CD8-positive, alpha-beta memory T cell (primary cell): ENCODE measurements at places on chromosomes 3 and 15.

GRCh38 chr15:69165637-69166025 is 5.2 kb downstream of the GLCE start:
- DNase-seq = no peak

DNA sequence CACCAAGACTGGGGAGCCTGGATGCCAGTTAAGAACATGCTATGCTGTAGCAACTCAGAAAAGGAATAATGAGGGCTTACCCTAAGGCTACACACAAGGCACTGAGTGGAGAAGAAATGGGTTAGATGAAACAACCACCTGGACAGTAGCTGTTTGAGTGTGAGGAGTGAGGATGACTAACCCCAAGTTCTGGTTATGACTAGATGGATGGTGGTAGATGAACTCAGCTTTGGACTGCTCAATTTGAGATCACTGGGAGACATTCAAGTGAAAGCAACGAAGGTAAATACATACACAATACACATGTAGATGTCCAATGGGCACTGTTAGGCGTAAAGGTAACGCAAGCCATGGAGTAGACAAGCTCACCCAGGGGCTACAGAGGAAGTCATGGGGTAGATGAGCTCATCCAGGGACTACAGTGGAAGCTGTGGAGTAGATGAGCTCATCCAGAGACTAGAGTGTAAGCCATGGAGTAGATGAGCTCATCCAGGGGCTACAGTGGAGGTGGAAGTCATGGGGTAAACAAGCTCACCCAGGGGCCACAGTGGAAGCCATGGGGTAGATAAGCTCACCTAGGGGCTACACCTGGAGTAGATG is 98.3 kb downstream of the ANO10 start:
- no peak for DNase-seq

GRCh38 chr15:66852064-66852905 is 150.2 kb downstream of the SMAD6 start:
- no peak for DNase-seq

- no peak for DNase-seq
Measured at GRCh38 chr3:147298511-147298982, 107.8 kb downstream of the ZIC4 start.

GRCh38 chr3:38038447-38038911 is 529 bp upstream of the DLEC1 start:
- peak; percentile 68 for DNase-seq

DNA sequence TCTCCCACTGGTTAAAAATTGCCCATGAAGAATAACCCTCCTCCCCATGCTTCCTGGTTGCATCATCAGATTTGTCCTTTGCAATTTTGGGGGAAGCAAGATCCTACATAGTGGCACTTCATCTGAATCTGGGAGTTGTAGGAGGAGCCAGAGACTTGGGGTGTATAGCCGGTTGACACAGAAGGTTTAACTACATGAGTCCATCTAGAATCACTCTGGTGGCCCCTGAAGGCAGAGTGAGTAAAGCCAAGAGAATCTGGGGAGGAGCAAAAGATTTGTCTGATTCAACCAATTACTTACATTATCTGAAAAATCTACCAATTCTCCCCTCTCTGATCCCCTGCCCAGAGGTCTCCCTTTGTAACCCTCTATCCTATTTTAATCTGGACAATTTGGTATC is 50.1 kb downstream of the SYN2 start:
- no peak for DNase-seq

GRCh38 chr15:85324202-85324601 is 56.2 kb upstream of the AKAP13 start:
- no peak for DNase-seq

DNA sequence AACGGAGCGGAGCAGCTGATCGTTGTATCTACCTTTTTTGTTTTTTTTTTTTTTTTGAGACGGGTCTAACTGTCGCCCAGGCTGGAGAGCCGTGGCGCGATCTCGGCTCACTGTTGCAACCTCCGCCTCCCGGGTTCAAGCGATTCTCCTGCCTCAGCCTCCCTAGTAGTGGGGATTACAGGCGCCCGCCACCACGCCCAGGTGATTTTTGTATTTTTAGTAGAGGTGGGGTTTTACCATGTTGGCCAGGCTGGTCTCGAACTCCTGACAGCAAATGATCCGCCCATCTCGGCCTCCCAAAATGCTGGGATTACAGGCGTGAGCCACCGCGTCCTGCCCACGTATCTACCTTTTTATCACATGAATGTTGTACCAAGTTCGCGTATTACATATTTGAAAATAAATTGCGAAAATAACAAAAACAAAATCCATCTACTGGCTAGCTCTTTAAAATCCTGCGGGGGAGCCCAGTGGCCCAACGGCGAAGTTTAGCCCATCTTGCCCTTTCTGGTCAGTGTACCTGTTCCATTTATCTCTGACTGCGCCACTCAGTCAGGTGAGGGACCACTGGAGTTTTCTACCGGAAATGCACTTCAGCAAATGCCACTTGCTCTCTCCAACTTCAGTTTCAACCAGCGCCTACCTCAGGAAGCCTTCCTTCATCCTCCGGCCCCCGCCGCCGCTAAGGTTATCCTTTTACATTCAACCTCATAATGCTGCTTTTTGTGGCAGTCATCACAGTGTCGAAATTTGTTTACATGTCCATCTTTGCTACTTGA is 1.2 kb upstream of the EIF3J start:
- DNase-seq = peak; percentile 33

DNA sequence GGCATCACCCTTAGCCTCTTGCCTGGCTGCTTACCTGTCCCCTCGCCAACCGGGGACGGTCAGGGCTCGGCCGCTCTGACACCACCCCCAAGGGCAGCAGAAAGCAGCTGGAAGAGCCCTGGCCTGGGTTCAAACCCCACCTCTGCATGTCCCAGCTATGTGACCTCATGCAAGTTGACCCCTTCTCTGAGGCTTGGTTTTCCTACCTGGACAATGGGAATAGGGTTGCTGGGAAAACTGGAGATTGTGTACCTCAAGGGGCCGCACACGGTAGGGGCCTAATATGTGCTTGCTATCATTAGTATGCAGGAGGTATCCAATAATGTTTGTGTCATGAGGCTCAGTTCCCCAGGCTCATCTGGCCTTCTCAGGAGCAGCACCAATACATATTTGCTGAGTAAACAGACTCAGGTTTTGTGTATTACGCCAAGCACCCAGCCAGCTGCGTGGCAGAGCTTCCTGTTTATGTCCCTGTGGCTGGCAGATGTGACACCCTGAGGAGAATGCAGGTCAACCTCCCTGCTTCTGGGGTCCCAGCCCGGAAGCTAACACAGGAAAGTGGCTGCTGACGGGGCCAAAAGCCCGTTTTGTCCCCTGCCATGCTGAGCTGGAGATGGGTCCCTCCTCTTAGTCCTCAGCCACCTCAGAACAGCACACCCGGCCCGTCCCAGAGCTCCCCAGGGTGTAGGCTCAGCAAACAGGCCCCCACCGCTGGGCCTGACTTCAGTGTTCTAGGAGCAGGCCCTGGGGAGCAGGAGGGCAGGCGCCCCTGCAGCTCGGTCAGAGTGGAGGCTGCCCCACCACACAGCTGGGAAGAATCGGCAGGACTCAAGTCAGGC is 29.7 kb downstream of the PLXND1 start:
- DNase-seq = peak; percentile 92

DNA sequence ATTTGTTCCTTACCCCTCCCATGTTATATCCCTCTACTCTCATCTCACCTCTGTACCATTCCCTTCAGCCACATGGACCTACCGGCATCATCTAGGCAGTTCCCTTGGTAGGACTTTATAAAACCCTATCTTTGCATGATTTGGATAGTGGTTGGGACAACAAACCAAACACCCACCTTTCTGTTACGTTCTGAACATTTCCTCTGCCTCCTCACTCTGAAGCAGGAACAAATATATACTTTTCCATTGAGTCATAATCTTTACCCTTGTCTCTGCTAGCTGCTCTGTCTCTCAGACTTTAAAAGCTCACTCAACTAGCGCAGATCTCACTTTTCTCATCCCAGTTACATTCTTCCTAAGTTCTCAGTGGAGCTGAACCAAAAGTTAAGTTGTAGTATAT is 17.8 kb downstream of the UBXN7 start:
- no peak for DNase-seq

DNA sequence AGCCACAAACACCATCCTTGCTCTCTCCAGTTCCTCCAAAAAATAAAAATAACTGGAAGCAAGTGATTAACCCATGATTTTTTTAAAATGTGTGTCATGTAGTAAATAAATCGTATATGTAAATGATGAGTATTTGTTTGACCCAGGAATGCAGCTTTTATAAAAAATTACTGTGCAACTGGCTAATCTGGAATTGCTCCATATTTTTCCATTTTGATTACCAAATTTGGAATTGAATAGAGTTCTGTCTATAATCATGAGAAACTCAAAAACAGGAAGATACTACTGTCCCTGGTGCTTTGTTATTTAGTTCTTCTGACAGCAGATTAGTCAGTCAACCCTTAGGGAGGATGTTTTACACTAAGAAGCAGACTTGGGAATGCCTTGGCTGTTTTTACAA is 116.2 kb downstream of the CCNL1 start:
- no peak for DNase-seq

DNA sequence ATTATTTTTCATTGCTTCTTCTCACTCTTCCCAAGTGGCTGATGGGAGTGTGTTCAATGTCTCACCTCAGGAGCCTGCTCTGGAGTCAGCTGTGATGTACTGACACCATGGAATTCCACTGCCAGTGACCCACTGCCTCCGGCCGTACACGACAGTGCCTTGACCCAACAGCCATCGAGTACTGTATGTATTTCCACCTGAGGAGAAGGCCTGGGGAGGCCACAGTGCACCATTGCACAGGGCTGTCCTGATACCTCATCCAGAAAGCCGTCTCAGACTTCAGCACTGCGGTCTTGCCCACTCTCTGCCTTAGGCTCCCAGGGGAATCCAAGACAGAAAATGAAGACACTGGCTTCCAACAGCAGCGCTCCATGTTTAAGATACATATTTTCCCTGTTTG is 51.4 kb upstream of the EIF1B start:
- DNase-seq = no peak

DNA sequence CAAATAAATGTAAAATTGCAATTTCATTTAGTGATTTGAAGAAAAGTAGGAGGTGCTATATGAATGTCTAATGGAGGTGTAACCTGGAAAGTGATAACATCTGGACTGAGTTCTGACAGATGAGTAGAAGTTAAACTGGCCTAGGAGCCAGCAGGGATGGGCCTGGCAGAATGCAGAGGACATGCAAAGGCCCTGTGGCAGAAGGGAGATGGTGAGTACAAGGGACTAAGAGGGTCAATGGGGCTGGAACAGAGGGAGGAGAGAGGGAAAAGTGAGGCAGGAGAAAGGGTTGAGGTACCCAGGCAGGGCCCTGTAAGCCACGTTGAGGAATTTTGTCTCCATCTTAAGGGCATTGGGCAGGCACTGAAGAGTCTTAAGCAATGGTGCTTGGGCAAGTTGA is 3.4 kb upstream of the PPP1R14D start:
- DNase-seq = no peak

GRCh38 chr3:58952128-58952917 is 97.5 kb downstream of the CFAP20DC start:
- DNase-seq = no peak

- DNase-seq = no peak
Measured at GRCh38 chr3:77935418-77935817, 895.5 kb downstream of the ROBO2 start.

- no peak for DNase-seq
Measured at GRCh38 chr3:123678108-123678511, 93.3 kb upstream of the HACD2 start.

DNA sequence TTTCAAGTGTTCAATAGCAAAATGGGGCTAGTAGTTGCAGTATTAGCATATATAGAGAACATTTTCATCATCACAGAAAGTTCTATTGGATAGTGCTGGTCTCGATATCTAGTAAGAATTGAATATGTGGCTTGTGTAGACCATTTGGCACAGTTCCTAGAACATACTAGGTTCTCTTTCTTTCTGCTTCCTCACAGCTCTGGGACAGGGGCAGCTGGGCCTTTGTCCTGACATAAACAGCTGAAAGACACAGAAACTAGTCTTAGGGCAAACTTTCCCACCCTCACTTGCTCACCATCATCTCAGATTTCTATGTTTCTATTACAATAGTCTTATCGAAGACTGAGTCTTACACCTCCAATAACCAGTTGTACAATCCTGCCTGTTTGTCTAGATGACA is 63.7 kb upstream of the DLG1 start:
- DNase-seq = no peak

GRCh38 chr3:124084022-124084881 is 92.3 kb upstream of the ROPN1 start:
- DNase-seq = no peak

DNA sequence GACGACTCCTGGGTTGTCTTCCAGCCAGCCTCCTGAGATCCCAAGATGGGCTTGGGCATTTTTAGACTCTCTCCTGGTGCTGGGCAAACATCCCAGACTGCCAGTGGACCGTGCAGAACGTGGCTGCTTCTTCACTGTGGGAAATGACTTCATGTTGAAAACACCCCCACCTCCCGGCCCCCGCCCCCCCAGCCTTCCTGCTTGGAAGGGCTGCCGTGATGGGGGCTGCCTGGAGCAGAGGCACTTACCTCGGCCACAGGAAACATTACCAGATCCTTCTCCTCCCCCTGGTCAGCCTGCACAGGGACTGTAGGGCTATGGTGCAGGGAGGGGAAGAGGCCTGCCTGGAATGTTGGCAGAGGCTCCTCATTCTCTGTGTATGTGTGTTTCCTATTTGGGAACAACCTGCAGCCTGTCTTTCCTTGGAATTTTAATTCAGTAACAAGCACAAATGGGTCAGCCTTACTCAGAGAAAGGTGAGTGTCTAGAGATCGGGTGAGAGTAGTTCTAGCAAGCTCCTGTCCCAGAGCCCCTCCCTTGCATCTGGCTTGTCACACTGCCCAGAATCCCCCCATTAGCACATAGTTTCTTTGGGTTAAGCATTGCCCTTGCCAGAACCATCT is 90.8 kb downstream of the ANP32A start:
- no peak for DNase-seq

DNA sequence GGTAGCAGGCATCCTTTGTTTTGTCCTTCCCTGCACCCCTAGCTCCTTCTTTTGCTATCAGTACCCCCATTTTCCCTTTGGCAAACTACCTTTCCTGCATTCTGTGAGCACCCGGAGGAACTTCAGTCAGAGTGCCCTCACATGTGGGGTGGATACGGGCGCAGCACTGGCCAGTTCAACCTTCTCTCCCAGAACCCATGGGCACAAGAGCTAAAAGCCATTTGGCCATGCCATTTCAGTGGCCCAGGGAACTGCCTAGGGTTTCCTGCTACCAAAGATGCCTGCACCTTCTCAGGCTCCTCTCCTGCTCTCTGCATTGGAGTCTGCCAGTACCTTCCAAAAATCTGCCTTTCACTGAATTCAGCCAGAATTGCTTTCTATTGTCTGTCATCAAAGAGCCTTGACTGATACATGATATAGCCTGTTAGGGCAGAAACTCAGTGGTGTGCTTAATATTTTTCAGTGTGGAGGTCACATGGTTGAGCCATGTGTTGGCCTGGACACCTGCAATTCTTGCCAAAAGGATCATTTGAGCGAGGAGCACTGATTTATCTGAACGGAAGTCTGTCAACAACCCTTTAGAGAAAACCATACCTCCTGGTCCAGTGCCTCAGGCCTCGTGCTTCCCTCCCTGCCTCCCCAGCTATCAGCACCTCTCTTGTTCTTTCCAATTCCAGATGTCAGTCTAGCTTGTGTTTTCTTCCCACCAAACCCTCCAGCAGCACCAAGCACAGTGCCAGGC is 27.0 kb upstream of the HHATL start:
- no peak for DNase-seq
